Foreskin keratinocyte (primary cell): ENCODE measurements at places on chromosomes 13 and 19. TPM values are rescaled to one million over a fixed set of nuclear protein-coding genes. Genes with fewer than 3 reads are reported as not detected.

- DNase-seq, result no peak
These were observed 141.2 kb downstream of the FLT1 start for GRCh38 chr13:28353679-28354078.

GRCh38 chr19:47512183-47512947 lies 2.5 kb downstream of the NAPA start:
- DNase-seq, result no peak

GRCh38 chr19:45408830-45409556 lies 2.5 kb downstream of the POLR1G start:
- no peak for DNase-seq

The ZNF677 gene
- total RNA-seq, result 8.7 and 11.3 TPM in 2 replicates

The KCTD4 gene
- total RNA-seq, result 0.14 and 0.21 TPM in 2 replicates

GRCh38 chr13:46296115-46296822 lies 84.5 kb downstream of the LRRC63 start:
- DNase-seq, result peak; percentile 82

The CNN2 gene
- total RNA-seq, result 352 and 355 TPM in 2 replicates

- no peak for DNase-seq
These were observed 20.3 kb upstream of the RFC3 start for GRCh38 chr13:33797622-33798021.

GRCh38 chr13:49814551-49815270 lies 22.2 kb upstream of the KPNA3 start:
- no peak for DNase-seq

The ZNF85 gene
- total RNA-seq, result 8.2 and 8.9 TPM in 2 replicates

GRCh38 chr13:96426167-96426566 lies 336.3 kb downstream of the HS6ST3 start:
- no peak for DNase-seq

DNA sequence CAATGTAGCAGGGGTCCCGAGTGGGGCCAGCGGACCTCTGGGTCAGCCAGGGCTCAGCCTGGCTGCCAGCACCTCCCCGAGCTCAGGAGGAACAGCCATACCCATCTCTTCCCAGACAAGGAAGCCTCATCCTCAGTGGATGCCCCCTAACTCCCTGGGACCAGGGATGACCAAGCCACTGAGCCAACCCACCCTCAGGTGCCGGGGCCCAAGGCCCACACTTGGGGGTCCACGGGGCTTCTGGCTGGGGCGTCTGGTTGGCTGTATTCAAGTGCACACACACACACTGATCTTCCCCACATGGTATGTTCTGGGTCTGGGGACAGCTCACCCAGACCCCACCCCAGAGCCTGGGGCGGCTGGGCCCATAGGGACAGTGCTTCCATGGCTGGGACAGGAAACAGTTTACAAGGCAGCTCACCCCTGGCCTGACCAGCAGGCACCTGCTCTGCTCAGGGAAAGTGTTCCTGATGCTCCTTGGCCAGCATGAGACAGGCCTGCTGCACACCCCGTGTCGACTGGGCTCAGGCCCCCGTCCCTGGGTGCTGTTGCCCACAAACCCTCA lies 7.7 kb downstream of the RAB11B start:
- DNase-seq, result no peak

The EHD2 gene
- 70.2 and 74.9 TPM in 2 replicates for total RNA-seq

DNA sequence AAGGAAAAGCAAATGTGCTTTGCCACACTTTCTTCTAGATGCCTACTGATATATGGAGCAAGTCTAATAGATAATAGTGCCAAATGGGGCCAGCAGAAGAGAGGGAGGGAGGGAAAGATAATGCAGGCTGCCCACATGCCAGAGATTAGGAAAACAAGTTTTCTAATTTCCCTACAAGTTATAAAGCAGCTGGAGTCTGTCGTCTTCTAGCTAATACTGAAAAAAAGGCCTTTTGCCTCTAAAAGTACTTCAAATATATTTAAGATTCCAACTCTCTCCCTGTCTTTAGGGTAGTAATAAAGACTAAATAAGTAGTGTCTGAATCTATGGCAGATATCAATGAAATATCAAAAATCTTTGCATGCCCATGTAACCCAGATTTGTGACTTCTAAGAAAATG lies 632.0 kb upstream of the MIR17HG start:
- DNase-seq, result no peak

DNA sequence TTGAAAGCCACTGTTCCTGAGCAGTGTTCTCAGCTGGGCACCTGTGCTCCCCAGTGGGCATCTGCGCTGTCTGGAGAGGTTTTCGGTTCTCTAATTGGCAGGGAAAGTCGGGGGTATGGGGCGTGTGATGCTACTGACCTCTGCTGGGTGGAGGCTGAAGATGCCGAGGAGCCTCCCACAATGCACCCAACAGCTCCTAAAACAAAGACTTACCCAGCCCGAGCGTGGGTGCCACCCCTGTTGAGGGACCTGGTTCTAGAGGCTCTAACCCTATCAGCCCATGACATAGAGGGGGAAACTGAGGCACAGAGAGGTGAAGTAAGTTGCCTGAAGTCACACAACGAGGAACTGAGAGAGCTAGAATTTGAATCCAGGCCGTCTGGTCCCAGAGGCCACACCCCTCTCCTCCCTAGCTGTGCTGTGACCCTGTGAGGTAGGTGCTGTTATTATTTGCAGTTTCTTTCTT lies 2.3 kb downstream of the SPACA4 start:
- DNase-seq, result no peak

- DNase-seq, result no peak
These were observed 1929.1 kb upstream of the PCDH20 start for GRCh38 chr13:63344711-63345110.

DNA sequence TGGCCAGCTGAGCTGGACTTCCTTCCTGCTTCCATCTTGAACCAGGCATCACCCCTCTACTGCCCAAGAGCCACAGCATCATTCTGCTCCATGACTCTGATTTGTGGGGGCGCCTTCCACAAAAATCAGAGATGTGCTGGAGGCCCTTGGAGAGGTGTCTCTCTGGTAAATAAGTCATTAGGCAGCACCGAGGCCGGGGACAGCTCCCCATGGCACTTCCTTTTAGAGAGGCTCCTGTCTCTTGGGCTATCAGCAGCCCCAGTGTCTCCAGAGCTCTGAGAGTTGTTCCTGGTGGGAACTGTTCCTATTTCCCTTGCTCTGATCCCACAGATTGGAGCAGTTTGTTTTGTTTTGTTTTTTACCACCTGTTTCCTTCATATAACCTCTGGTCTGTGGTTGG lies 19.9 kb downstream of the NWD1 start:
- no peak for DNase-seq

GRCh38 chr13:46684287-46685001 lies 112.5 kb downstream of the ESD start:
- no peak for DNase-seq

The CRX gene
- not detected in 2 replicates for total RNA-seq

GRCh38 chr13:99916366-99917103 lies 55.0 kb downstream of the ZIC5 start:
- DNase-seq, result peak; percentile 26

GRCh38 chr13:99246100-99246499 lies 12.1 kb downstream of the GPR18 start:
- no peak for DNase-seq

GRCh38 chr13:77745784-77746183 lies 48.3 kb downstream of the SLAIN1 start:
- no peak for DNase-seq

DNA sequence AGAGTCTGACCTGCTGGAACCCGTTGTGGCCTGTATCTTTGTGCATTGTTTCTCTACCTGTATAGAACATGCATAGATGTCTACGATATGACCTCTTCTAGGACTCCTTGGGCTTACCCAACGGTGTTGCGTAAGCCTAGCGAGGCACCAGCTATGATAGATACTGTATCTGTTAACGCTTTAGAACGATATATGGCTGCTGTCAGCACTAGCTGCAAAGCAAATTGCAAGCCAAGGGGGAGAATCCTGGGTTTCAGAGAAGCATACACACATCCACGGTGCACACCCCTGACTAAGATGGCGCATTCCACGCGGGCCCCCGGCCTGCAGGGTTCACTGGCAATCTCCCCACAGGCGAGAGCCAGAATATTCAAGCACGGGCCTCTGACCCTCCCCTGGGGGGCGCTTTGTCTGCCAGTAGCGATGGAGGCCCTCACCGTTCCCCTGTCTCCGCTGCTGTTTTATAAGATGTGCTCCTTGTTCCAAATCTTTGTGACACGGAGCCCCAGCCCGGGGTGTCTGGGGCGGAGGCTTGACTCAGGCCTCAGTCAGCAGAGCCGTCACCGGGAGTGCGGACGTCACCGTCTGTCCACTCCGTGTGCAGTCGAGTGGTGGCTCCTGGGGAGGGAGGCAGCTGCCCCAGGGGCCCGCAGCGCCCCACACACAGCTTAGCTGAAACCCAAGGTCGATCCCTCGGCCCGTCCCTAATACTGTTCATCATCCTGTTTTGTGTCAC lies 12.9 kb upstream of the RPS15 start:
- peak; percentile 82 for DNase-seq

- no peak for DNase-seq
These were observed 246.9 kb downstream of the DCLK1 start for GRCh38 chr13:35884211-35884760.

The ZNF470 gene
- 2.9 and 3.1 TPM in 2 replicates for total RNA-seq

DNA sequence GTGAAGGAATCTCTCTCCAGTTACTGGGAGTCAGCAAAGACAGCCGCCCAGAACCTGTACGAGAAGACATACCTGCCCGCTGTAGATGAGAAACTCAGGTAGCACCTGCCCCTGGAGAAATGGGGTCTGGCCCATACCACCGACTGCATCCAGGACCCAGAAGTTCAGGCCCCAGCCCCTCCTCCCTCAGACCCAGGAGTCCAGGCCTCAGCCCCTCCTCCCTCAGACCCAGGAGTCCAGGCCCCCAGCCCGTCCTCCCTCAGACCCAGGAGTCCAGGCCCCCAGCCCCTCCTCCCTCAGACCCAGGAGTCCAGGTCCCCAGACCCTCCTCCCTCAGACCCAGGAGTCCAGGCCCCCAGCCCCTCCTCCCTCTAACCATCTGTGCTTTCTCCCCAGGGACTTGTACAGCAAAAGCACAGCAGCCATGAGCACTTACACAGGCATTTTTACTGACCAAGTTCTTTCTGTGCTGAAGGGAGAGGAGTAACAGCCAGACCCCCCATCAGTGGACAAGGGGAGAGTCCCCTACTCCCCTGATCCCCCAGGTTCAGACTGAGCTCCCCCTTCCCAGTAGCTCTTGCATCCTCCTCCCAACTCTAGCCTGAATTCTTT lies 3.0 kb downstream of the APOC2 start:
- DNase-seq, result no peak

The URAD gene
- total RNA-seq, result not detected in 2 replicates

The LYPD5 gene
- total RNA-seq, result 2.3 and 4.0 TPM in 2 replicates

GRCh38 chr19:46528601-46529590 lies 33.2 kb upstream of the PNMA8B start:
- DNase-seq, result no peak

The PRRG2 gene
- total RNA-seq, result 5.9 and 6.6 TPM in 2 replicates

GRCh38 chr13:30235216-30235615 lies 72.1 kb downstream of the KATNAL1 start:
- DNase-seq, result no peak

The OR7A10 gene
- not detected in 2 replicates for total RNA-seq

- DNase-seq, result no peak
These were observed 977 bp downstream of the IRGQ start for GRCh38 chr19:43594710-43595604.

The THSD1 gene
- 9.8 TPM in 2 replicates for total RNA-seq

DNA sequence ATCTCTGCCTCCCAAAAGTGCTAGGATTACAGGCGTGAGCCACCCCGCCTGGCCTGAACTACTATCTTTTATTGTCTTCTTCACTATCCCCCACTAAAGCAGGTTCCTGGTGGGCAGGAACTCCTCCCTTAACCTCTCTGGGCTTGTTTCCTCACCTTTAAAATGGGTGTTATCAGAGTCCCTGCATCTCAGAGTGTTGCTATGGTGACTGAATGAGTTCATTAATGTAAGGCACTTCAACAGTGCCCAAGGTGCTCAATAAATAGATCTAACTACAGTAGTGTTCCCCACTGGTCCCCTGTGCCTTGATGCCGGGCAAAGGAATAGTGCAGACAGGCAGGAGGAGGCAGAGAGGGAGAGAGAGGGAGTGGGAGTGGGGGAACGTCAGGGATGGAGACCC lies 20.5 kb downstream of the CCDC97 start:
- DNase-seq, result no peak

- DNase-seq, result no peak
These were observed 291.0 kb downstream of the ENOX1 start for GRCh38 chr13:43495732-43496131.

DNA sequence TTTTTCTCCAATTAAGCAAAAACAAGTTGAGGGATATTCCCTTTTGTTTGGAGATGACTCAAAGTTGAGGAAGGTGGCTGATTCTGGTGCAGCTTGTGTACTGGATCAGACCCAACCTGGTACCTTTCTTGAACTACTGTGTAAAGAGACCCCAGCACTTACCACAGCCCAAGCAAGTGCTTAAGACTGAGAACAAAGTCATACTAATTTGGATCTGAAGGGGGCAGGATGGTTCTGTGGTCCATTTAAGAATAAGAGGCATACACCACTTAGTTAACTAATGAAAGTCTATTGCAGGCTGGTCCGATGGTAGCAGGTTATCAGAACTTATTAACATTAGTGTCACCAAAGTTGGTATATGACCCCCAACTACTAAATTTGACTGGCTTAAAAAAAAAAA lies 6.3 kb downstream of the THSD1 start:
- no peak for DNase-seq

GRCh38 chr19:22807061-22807835 lies 23.3 kb upstream of the ZNF99 start:
- no peak for DNase-seq

DNA sequence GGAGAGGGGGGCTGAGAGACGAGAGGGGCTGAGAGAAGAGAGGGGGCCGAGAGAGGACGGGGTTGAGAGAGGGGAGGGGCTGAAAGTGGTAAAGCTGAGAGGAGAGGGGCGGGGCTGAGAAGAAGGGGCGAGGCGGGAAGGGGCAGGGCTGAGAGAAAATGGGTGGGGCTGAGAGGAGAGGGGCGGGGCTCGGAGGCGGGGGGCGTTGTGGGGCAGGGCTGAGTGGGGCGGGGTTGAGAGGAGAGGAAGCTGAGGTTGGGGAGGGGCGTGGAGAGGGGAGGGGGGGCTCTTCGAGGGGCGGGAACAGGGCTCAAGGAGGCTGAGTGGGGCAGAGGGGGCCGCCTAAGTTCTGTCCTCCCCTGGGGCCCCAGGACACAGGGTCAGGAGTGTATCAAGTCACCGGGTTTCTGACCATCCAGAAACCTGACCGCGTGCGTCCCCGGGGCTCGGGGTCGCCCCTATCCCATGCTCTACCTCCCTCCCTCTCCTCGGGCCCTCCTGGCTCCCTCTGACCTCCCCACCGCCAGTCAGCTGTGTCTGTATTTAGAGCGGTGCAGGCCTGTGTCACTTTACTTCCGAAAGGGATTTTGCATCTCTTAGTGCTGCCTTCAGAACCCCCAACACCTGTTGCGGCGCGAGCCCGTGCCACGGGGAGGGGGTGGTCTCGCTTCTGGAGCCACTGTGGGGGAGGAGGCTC lies 38.6 kb upstream of the SEMA6B start:
- no peak for DNase-seq

The IGFL2 gene
- total RNA-seq, result 0.39 and 0.65 TPM in 2 replicates

GRCh38 chr13:23963947-23964346 lies 66.6 kb upstream of the C1QTNF9B start:
- no peak for DNase-seq

- no peak for DNase-seq
These were observed 61.8 kb downstream of the RAB20 start for GRCh38 chr13:110499621-110500281.

The SHANK1 gene
- total RNA-seq, result 0.21 and 0.37 TPM in 2 replicates

The DNAJB1 gene
- total RNA-seq, result 184 and 196 TPM in 2 replicates

GRCh38 chr13:96925477-96925876 lies 68.8 kb downstream of the OXGR1 start:
- no peak for DNase-seq

GRCh38 chr19:23992348-23992747 lies 77.7 kb downstream of the ZNF726 start:
- no peak for DNase-seq
